IMR-90 (cell line): ENCODE measurements at places on chromosomes 1 and 21.

DNA sequence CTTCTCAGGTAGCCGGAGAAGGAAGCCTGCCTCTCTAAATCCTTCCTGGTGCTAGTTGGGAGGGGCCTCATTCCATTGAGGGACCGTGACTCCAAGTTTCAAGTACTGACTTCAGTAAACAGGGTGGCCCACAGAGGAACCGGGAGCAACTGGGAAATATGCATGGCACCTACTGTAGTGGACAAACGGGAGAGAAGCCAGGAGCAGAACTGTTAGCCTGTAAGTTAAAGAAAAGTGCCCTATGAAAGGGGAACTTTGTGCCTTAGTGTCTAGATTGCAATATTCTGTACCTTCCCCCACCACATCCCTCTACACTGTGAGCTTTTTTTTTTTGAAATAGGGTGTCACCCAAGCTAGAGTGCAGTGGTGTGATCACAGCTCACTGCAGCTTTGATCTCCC, 33.2 kb upstream of the KANK4 start:
- DNase-seq = no peak
- no peak overlapping the region for H3K4me3 ChIP-seq
- H3K4me1 ChIP-seq = no peaks in the 10 kb centered on the region

- no peaks in the 10 kb centered on the region for H3K27me3 ChIP-seq
- no peak for DNase-seq
- peaks cover 11% of the 10 kb centered on the region for H3K4me1 ChIP-seq
- H3K27ac ChIP-seq = no peak overlapping the region
Observed at GRCh38 chr1:31923901-31924535, 14.2 kb downstream of the PTP4A2 start.

DNA sequence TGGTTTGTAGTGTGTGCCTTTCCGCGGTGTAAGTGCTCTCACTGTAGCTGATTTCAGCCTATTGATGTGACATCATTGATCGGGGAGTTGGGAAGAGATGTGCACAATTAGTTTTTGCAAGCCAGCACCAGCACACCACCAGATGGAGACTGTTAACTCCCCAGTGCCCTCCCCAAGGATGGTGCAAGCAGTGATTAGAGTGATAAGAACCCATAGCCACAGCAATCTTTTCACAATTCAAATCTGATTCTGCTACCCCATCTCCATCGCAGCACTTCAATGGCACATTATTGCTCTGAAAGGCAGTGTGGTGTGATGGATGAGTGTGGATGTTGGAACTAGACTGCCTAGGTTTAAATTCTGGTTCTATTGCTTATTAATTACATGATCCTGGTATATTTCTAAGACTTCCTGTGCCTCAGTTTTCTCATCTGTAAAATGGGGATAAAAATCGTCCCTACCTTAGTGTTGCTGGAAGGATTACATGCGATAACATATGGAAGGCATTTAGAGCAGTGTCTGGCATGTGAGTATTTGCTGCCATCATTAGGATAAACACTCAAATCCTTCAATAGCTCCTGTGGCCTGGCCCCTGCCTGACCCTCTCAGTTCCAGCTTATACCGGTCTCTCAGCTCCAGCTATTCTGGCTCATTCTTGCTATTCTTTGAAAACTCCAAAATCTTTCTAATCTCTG, 6.7 kb downstream of the CSF3R start:
- peaks cover 37% of the 10 kb centered on the region for H3K27me3 ChIP-seq

DNA sequence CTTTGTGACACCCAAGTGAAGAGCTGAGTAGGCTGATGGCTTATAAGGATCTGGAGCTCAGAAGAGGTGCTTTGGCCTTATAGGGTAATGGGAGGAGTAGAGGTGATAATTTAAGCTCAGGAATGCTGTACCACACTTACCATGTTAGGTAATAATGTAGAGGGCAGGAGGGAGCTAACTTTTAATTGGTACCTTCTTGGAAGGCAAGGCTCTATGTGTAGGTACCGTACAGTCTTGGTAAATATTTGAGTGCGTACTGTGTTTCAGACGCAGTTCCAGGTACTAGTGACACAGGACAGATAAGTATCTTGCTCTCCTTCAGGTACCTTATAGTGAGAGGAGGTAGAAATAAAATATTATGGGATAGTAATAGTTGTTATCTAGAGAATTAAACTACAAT, 16.8 kb downstream of the CAMSAP2 start:
- no peak overlapping the region for H3K27ac ChIP-seq
- no peaks in the 10 kb centered on the region for H3K4me1 ChIP-seq
- H3K36me3 ChIP-seq = peaks cover 5% of the 10 kb centered on the region
- H3K27me3 ChIP-seq = no peaks in the 10 kb centered on the region

DNA sequence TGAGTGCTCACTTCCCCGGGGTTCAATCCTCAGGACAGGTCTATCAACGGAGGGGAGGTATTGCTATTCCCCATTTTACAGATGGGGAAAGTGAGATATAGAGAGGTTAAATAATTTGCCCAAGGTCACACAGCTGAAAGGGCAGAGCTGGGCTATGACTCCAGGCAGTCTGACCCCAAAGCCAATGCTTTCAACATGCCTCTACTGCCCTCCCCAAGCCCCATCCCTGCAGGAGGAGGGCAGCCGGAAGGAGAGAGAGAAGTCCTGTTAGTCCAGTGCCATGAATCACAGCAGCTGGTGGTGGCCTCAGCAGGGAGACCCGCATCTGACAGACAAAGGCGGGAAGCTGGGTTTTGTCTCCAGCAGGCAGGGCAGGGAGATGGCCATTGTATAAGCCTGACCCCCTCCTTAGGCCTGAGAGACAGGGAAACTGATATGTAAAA, 20.0 kb upstream of the CLIC4 start:
- DNase-seq = peak; percentile 54
- no peaks in the 10 kb centered on the region for H3K27me3 ChIP-seq
- H3K27ac ChIP-seq = peak overlapping the region; percentile 86
- H3K4me3 ChIP-seq = no peak overlapping the region
- H3K4me1 ChIP-seq = peaks cover 20% of the 10 kb centered on the region
- no peaks in the 10 kb centered on the region for H3K36me3 ChIP-seq

GRCh38 chr1:192861860-192862259, 53.0 kb downstream of the RGS2 start:
- no peaks in the 10 kb centered on the region for H3K27me3 ChIP-seq
- H3K4me1 ChIP-seq = no peaks in the 10 kb centered on the region
- DNase-seq = no peak
- H3K27ac ChIP-seq = no peak overlapping the region
- H3K4me3 ChIP-seq = no peak overlapping the region
- no peaks in the 10 kb centered on the region for H3K36me3 ChIP-seq

GRCh38 chr1:213987927-213988506, at the start of gene PROX1:
TSS of gene PROX1 (plus strand) at chr1:213987973. CDS start at chr1:213996536, 8,563 bp downstream.
- DNase-seq = peak; percentile 87
- peaks cover 54% of the 10 kb centered on the region for H3K27me3 ChIP-seq
- peak within 1 kb of the TSS; percentile 51 for H3K4me3 ChIP-seq
- H3K4me1 ChIP-seq = peaks cover 3% of the 10 kb centered on the region; the same call in 1 of the 2 replicates

- DNase-seq = peak; percentile 73
- H3K27ac ChIP-seq = no peak overlapping the region
- no peaks in the 10 kb centered on the region for H3K27me3 ChIP-seq
- H3K4me3 ChIP-seq = no peak overlapping the region
- H3K4me1 ChIP-seq = peaks cover 9% of the 10 kb centered on the region
Observed at GRCh38 chr1:184906761-184907160, 67.5 kb downstream of the NIBAN1 start.

DNA sequence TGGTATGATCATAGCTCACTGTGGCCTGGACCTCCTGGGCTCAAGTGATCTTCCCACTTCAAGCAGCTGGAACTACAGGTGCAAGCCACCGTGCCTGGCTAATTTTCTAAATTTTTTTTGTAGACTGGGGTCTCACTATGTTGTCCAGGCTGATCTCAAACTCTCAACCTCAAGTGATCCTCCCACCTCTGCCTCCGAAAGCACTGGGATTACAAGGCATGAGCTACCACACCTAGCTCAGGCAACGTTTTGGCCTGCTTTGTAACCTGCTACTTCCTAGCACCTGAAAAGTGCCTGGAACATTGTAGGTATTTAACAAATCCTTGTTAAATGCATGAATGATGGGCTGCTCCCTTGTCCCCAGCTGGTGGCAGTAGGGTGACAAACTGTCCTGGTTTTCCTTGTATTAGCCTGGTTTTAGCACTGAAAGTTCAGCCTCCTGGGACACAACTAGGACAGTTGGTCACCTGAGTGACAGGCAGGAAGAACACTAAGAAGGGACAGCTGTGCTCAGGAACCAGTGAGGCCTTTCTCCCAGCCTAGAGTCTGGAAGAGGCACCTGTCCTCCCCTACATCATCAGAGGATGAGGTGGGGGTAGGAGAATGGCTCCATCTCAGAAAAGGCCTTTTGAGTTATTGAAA, 88.5 kb upstream of the CD34 start:
- no peak for DNase-seq
- H3K4me1 ChIP-seq = no peaks in the 10 kb centered on the region
- H3K4me3 ChIP-seq = no peak overlapping the region
- no peaks in the 10 kb centered on the region for H3K36me3 ChIP-seq
- no peak overlapping the region for H3K27ac ChIP-seq

GRCh38 chr21:14827468-14827867, 237.3 kb downstream of the NRIP1 start:
- H3K27ac ChIP-seq = no peak overlapping the region
- no peaks in the 10 kb centered on the region for H3K36me3 ChIP-seq
- H3K4me3 ChIP-seq = no peak overlapping the region
- H3K4me1 ChIP-seq = peaks cover 3% of the 10 kb centered on the region

DNA sequence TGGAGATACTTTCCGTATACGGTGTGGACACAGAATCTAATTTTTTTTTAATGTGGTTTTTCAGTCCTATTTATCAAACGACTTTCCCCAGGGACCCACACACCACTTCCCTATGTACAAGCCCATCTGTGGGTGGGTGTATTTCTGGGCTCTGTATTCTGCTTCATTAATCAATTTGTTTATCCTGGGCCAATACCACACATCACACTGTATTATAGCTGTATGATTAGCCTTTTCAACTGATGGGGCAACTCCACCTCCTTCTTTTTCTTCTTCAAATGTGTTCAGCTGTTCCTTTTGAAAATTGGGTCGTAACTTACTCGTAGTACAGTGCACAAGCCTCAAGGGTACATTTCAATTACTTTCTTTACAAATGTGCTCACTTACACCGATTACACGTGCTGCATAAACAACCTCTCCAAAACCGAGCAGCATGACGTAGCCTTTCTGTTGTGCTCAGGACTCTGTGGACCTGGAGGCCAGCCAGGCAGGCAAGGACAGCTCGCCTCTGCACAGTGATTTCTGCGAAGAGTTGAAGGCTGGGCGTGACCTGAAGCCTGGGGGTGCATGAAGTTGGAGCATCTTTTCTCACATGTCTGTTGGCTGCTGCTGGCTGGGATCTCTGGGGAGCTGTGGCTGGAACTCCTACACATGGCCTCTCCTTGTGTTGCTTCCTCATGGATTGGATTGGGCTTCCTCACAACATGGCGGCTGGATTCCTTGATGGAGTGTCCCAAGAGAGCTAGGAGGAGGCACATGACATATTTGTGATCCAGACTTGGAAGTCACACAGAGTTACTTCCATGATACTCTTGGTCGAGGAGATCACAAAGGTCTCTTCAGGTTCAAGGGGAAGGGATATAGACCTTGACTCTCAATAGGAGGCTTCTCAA, 126.5 kb downstream of the CRYAA start:
- DNase-seq = peak; percentile 2
- no peak overlapping the region for H3K27ac ChIP-seq
- peaks cover 23% of the 10 kb centered on the region for H3K27me3 ChIP-seq
- H3K4me3 ChIP-seq = no peak overlapping the region
- no peaks in the 10 kb centered on the region for H3K4me1 ChIP-seq
- no peaks in the 10 kb centered on the region for H3K36me3 ChIP-seq

DNA sequence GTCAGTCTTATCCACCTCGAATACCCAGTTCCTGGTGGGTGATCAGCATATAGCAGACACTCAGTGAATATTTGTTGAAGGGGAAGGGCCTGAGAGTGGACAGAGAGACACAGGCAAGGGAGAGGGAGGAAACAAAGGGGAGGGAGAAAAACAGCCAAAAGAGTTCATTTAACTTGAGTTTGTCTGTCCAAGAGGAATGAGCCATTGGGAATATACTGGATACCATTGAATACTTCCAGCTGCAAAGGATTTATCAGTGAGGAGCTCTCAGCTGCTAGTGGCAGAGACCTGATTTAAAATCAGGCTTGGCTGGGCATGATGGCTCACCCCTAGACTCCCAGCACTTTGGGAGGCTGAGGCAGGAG, 11.5 kb upstream of the BGLAP start:
- no peak overlapping the region for H3K27ac ChIP-seq
- peaks cover 13% of the 10 kb centered on the region for H3K4me1 ChIP-seq
- H3K4me3 ChIP-seq = no peak overlapping the region
- H3K27me3 ChIP-seq = no peaks in the 10 kb centered on the region
- DNase-seq = no peak

DNA sequence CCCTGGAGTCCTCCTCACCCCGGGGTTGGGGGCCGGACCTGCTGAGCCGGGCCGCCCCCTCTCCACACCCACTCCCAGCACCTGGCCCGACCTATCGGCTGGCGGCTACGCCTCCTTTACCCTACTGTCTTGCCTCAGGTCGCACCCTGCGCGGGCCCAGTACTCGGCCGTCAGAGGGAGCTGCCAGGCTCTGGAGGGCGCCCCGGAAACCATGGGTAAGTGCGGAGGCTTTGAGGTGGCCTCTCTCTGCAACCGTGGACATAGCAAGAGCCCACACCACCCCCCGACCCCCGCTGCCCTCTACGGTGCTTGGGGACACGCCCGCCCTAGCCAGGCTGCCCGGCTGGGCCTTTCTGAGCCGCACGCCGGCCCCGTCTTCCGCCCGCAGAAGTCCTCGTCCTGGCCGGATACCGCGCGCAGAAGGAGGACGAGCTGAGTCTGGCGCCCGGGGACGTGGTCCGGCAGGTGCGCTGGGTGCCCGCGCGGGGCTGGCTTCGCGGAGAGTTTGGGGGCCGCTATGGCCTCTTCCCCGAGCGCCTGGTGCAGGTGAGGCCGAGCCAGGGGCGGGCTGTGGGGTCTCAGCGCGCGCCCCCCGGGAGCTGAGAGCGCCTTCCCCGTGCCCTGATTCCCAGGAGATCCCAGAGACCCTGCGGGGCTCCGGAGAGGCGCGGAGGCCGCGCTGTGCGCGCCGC, at the start of gene SH3D21:
Gene SH3D21 (plus strand): TSS at position 159 of the 692 bp plus-strand sequence. CDS start 53 bp downstream, at position 212.
- H3K4me3 ChIP-seq = peak within 1 kb of the TSS; percentile 61
- H3K27me3 ChIP-seq = no peaks in the 10 kb centered on the region
- H3K4me1 ChIP-seq = peaks cover 8% of the 10 kb centered on the region
- no peak for DNase-seq

GRCh38 chr1:28893403-28894102, 20.8 kb upstream of the EPB41 start:
- peak; percentile 12 for DNase-seq
- no peaks in the 10 kb centered on the region for H3K4me1 ChIP-seq
- H3K4me3 ChIP-seq = no peak overlapping the region
- H3K27me3 ChIP-seq = no peaks in the 10 kb centered on the region; the same call in 1 of the 2 replicates
- H3K27ac ChIP-seq = no peak overlapping the region
